ENCODE measurements at places on chromosomes 1 and 21.

DNA sequence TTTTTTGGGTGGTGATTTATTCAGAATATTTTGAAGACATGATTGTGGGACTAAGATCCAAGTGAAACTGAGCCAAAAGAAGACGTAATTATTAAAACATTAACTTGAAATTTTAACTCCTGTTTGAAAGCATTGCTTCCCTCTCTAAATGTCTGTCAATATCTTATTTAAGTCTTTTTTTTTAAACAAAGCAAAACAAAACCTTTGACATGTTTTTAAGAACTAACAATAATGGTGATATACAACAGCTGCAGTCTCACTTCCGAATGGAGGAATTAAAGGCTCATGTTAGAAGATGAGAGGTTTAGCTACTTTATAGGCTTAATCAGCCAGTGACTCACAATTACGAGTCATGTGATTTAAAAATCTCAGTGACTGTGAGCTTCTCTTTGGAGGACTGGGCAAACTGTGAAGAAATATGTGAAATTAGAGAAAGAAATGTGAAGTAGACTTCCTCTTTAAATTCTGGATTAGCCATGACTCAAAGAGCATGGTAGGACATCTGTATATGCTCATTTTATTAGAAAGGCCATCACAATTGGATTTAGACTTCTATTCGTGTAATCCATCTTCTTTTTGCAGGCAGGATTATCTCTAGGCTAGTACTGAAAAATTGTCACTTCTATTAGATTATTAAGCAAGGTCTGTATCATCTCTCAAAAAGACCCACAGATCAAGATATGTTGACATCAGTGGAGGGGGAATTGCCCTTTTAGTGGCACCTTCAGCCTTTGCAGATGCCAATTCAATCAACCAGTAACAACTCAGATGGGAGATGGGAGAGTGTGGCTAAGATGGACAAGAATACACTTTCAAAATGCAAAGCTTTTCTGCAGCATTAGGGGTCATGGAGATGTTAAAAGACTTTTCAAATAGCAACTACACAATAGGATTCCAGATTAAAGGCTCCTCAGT is 28.7 kb downstream of the KCNA3 start:
- DNase-seq: no peak

DNA sequence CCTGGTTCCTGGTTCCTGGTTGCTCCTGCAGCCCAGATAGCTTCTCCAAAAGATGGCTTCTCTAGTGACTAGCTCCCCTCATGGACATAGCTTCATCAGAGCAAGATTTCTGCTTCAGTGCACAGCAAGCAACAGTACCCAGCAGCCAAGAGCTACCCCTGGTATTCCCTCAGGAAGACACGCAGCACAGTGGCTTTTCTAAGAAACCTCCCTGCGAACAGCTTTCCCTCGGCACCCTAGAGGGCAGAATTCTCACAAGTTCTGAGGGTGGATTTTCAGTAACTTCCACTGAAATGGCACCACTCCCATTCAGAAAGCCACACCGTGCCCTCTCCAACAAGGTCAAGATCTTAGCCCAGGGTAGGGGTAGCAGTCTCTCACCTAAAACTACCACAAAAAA is 128.2 kb downstream of the EIF4G3 start:
- no peak for DNase-seq

DNA sequence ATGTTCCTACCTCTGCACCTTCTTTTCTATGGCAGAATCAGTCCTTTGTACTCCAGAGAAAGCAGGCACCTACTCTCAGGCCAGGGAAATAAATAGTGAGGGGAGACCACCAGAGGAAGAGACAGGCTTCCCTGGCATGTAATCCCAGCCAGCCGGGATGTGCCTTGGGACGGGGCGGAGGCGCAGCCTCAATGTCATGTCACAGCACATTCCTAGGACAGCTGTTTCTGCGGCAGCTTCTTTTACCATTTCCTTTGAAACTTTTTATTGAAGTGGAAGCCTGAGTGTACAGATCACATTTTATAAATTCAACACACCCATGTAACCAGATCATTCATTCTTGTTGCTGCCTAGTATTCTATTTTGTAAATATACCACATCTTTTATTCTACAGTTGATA is 67.9 kb upstream of the ZNF326 start:
- DNase-seq: no peak

- DNase-seq: no peak
Measured at GRCh38 chr1:64894438-64895196, 71.7 kb downstream of the JAK1 start.

GRCh38 chr21:34822942-34823341 is 154.1 kb downstream of the CLIC6 start:
- no peak for DNase-seq

- no peak for DNase-seq
Measured at GRCh38 chr1:179803104-179803503, 60.0 kb downstream of the FAM163A start.

DNA sequence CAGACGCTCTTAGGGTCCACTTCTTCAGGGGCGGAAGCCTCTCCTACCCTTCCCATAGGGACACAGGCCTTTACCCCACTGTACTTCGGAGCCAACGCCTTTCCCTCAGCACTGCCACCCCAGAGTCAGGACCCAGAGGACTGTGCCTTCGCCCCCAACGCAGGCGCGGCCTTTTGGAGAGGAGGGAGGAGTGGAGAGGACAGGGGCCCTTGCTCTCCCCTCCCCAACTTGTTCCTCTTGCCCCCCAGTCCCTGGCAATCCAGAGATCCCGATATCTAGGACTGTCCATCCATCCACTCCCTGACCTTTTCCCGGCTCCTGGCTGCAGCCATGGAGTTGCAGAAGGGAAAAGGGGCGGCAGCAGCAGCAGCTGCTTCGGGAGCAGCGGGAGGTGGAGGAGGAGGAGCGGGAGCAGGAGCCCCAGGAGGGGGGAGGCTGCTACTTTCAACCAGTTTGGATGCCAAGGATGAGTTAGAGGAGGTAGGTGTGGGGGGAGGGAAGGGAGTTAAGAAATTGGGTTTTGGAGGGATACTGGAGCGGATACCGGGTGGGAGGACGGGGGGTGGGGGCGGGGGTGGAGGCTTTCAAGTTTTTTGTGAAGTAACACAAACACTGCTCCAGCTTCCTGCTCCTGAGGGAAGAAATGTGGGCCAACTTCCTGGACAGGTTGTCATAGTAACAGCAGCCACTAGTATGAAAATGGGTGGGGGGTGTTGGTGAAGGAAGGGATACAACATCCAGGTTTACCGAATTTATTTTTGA is 636 bp downstream of the INTS3 start:
- DNase-seq: no peak

All from GM12891 (cell line).